ENCODE measurements at places on chromosomes 12 and 14. TPM values are rescaled to one million over a fixed set of nuclear protein-coding genes. Genes with fewer than 3 reads are reported as not detected.

- no peaks in the 10 kb centered on the region for H3K4me1 ChIP-seq
- no peak for DNase-seq
- peaks cover 13% of the 10 kb centered on the region for H3K27me3 ChIP-seq
- no peak overlapping the region for H3K27ac ChIP-seq
- H3K4me3 ChIP-seq, result no peak overlapping the region
Observed at GRCh38 chr12:124170760-124171159, 124.1 kb upstream of the RFLNA start.

Gene ZDHHC22
- not detected for total RNA-seq

DNA sequence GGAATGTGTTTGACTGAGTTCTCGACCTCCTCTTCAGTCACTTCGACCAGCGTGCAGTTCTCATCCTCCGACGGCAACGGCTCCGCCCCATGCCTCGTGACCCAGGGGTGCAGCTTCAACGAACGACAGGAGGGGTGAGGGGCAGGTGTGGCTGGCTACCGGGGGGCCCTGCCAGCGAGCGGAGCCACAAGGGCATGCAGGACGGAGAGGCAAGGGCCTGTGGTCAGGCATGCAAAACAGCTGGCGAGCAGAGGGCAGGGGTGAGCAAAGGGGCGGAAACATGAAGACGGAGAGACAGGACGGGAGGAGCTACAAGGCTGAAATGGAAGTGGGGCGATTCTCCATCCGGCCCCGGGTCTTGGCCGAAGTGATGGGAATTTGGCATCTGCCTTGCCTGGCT is 38.7 kb downstream of the P2RX4 start:
- no peak overlapping the region for H3K4me3 ChIP-seq
- DNase-seq, result no peak
- H3K27me3 ChIP-seq, result no peaks in the 10 kb centered on the region
- H3K4me1 ChIP-seq, result no peaks in the 10 kb centered on the region
- H3K27ac ChIP-seq, result no peak overlapping the region

DNA sequence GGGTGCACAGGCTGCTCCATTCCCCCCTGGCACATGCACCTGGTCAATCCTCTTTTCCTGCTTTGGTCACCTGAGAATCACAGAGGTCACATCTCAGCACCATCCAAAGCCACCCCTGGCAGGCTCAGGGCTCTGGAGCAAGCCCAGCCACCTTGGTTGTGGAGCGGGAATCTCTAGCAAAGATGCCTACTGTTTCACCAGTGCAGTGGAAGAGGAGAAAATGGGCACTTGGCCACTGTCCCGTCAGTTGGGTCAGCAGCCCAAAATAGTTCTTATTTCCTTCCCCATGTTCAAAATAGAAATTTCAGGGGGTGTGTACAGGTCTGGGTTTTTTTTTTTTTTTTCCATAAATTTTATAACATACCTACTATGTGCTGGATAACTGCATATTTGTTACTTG is 18.3 kb downstream of the RTL1 start:
- H3K4me3 ChIP-seq, result no peak overlapping the region
- peaks cover 21% of the 10 kb centered on the region for H3K27me3 ChIP-seq
- no peaks in the 10 kb centered on the region for H3K36me3 ChIP-seq

GRCh38 chr12:132329036-132329719 is at the start of gene GALNT9:
Gene GALNT9 (minus strand): TSS chr12:132329589. CDS start chr12:132329203, 386 bp downstream.
- no peaks in the 10 kb centered on the region for H3K4me1 ChIP-seq
- peaks cover 3% of the 10 kb centered on the region for H3K36me3 ChIP-seq
- H3K27ac ChIP-seq, result no peak within 1 kb of the TSS
- DNase-seq, result no peak
- H3K27me3 ChIP-seq, result peaks cover 35% of the 10 kb centered on the region
- no peak within 1 kb of the TSS for H3K4me3 ChIP-seq

Gene PRIMA1
- not detected for total RNA-seq

Gene OR8S1
- not detected for total RNA-seq

DNA sequence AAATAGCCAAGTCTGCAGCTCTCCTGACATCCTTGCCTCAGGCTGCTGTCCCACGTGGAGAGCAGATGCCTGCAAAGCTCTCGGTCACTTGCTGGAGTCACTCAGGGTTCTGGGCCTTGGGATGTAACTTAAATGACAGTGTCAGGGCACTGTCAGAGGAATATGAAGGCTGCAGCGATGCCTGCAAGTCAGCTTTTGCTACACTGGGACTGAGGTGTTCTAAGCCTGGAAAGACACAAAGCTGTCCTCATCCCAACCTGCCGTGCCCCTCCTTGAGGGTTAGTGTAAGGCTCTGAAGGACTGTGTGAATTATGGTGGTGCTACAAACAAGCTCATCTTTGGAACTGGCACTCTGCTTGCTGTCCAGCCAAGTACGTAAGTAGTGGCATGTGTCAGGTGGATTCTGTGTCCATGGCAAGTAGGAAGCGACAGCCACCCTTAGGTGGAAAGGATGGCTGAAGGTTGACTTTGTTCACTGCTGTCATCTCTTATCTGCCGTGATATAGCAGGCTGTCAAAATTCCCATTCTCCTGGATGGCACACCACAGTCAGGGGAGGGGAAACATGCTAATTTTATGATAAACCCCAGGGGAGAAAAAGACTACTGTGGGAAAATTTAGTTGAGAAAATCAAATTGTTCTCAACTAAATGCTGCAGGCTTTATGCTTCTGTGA is 79.9 kb downstream of the DAD1 start:
- DNase-seq, result no peak
- no peaks in the 10 kb centered on the region for H3K27me3 ChIP-seq
- peak overlapping the region; percentile 96 for H3K27ac ChIP-seq
- peaks cover 79% of the 10 kb centered on the region for H3K4me1 ChIP-seq

DNA sequence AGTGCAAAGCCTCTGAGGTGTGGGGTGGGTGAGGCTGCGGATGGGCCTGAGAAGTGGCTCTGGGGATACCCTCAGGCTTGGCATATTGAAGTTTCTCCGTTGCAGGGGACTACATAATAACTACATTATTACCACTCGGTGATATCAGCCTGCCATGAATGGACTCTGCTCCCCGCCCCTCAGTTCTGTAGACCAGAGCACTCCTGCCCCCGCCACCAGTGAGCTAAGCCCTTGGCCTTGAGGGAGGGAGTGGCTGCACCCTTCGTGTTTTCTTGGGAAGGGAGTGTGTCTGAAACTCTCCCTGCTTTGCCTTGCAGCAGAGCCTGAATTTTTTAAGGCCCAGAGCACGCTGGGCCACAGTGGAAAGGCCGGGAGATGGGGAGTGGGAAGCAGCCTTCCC is 1.7 kb downstream of the ORAI1 start:
- H3K27me3 ChIP-seq, result no peaks in the 10 kb centered on the region
- peak overlapping the region; percentile 95 for H3K27ac ChIP-seq
- peaks cover 21% of the 10 kb centered on the region for H3K36me3 ChIP-seq
- peak; percentile 43 for DNase-seq
- H3K4me1 ChIP-seq, result peaks cover 55% of the 10 kb centered on the region

DNA sequence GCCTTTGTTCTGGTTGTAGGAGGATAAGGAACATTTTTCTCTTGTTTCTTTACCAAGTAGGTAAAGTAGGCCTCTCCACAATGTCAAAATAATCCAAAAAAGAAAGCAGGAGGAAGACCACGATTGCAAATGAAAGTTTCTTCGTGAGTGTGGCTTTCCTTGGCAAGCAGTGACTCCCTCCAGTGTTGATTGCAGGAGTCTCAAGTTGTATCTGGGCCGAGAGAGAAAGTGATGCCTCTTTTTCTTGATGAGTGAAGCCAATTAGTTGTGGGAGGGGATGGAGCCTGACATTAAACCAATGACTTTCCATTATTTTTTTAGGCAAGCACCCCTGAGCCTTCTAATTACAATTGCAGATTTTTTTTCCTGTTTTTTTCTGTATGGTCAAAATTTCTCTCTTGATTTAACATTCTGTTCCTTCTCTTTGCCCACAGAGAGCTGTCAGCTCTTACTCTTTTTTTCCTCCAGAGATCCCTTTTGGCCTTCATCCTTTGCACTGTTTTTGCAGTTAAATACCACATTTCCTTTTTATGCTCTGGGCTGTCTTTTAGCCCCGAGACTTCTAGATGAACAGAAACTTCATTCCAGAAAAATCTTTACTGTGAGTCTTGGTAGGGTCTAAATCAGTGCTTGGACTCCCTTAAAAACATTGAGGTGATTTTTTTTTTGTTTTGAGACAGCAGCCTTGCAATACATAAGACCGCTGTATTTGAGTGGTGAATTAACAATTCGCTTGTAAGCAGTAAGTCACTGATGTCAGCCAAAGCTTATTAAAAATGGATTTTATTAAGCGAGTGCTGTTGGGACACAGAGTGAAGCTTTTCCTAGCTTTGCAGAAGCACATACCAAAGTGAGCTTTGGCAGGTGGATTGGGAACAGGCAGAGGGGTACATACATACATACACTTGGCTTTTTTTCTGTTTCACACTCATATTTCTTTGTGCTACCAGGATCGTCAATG is 15.8 kb downstream of the FBXW8 start:
- H3K27ac ChIP-seq, result no peak overlapping the region
- no peaks in the 10 kb centered on the region for H3K27me3 ChIP-seq
- peaks cover 50% of the 10 kb centered on the region for H3K4me1 ChIP-seq
- H3K36me3 ChIP-seq, result peaks cover 37% of the 10 kb centered on the region
- no peak overlapping the region for H3K4me3 ChIP-seq
- no peak for DNase-seq

Data from activated CD8-positive, alpha-beta memory T cell treated with anti-CD3 and anti-CD28 coated beads, Interleukin-2, amount 10 ng/mL, durations not matched to agents 7 days and 5 days (primary cell).